ENCODE measurements at places on chromosomes 12 and 14. TPM values are rescaled to one million over a fixed set of nuclear protein-coding genes. Genes with fewer than 3 reads are reported as not detected.

Gene LMO3
- 1.8 TPM for total RNA-seq

Gene MYF5
- total RNA-seq = 2.3 TPM

Gene SLC7A8
- 7.5 TPM for total RNA-seq

DNA sequence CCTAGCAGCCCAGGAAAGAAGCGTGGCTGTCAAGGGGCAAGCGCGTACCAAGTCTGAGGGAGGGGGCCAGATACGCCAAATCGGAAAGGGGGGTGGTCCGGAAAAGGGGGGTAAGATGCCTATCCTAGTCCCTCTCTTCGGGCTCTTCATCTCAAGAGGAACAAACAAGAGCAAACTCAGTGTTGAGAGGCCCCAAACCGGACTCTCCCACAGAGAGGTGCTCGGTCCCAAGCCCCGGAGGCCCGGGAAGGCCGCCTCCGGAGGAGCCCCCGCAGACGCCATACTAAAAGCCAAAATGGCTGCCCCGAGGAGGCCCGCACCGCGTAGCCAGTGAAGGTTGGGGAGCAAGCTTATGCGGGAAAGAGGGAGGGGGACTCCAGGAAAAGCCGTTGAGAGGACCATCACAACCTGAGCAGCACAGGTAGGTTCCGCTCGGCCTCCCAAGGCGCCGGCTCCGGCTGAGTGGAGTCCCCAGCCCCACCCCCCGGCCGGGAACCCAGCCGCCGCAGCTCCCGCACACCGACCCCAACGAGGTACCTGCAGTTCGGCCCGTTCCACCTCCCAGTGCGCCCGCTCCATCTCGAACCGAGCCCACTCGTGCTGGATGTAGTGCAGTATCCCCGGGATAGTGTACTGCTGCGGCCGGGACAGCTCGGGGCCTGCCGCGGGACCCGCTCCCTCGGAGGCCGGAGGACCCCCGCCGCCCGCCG is at the start of gene AP4S1:
TSS of gene AP4S1 (plus strand) at position 283 of the 710 bp plus-strand sequence. CDS start 40,548 bp downstream, outside the sequence.
- no peaks in the 10 kb centered on the region for H3K36me3 ChIP-seq
- DNase-seq = peak; percentile 41
- peak within 1 kb of the TSS; percentile 98 for H3K4me3 ChIP-seq
- H3K4me1 ChIP-seq = peaks cover 29% of the 10 kb centered on the region

DNA sequence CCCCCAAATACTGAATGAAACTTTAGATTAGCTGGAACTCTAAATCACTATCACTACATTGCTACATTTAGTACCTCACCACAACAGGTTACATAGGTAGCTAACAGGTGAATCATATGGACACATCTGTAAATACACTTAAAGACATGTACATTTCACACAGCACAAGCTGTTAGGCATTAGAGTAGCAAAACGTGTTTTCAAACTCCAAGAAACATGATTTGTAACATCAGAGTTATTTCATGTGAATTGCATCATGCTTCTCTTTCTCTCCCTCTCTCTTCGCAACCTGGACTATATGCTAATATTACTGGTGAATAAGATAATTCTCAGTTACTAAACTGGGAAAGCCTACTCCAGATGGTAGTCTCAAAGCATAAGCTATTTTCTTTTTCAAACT is 4.3 kb downstream of the SEL1L start:
- H3K36me3 ChIP-seq = no peaks in the 10 kb centered on the region
- no peak for DNase-seq
- no peak overlapping the region for H3K27ac ChIP-seq
- H3K27me3 ChIP-seq = no peaks in the 10 kb centered on the region
- no peak overlapping the region for H3K4me3 ChIP-seq

- H3K27ac ChIP-seq = no peak overlapping the region
- no peaks in the 10 kb centered on the region for H3K27me3 ChIP-seq
- DNase-seq = no peak
- no peaks in the 10 kb centered on the region for H3K36me3 ChIP-seq
- H3K4me1 ChIP-seq = peaks cover 7% of the 10 kb centered on the region
Observed at GRCh38 chr12:66901138-66901932, 222.5 kb upstream of the GRIP1 start.

GRCh38 chr14:68449561-68450181 is 343.2 kb downstream of the ZFP36L1 start:
- H3K36me3 ChIP-seq = no peaks in the 10 kb centered on the region
- H3K4me1 ChIP-seq = peaks cover 8% of the 10 kb centered on the region
- DNase-seq = no peak
- no peak overlapping the region for H3K4me3 ChIP-seq

GRCh38 chr12:57524814-57525614 is 2.4 kb downstream of the MBD6 start:
- H3K27me3 ChIP-seq = no peaks in the 10 kb centered on the region
- peaks cover 61% of the 10 kb centered on the region for H3K36me3 ChIP-seq
- peak overlapping the region; percentile 96 for H3K4me3 ChIP-seq
- H3K27ac ChIP-seq = no peak overlapping the region
- no peak for DNase-seq

GRCh38 chr14:80545935-80546854 is 334.9 kb upstream of the DIO2 start:
- H3K4me1 ChIP-seq = no peaks in the 10 kb centered on the region
- no peak for DNase-seq

GRCh38 chr12:21529456-21529855 is 3.4 kb downstream of the SPX start:
- DNase-seq = no peak
- H3K36me3 ChIP-seq = no peaks in the 10 kb centered on the region
- no peak overlapping the region for H3K4me3 ChIP-seq
- peak overlapping the region; percentile 28 for H3K27ac ChIP-seq
- peaks cover 20% of the 10 kb centered on the region for H3K4me1 ChIP-seq

DNA sequence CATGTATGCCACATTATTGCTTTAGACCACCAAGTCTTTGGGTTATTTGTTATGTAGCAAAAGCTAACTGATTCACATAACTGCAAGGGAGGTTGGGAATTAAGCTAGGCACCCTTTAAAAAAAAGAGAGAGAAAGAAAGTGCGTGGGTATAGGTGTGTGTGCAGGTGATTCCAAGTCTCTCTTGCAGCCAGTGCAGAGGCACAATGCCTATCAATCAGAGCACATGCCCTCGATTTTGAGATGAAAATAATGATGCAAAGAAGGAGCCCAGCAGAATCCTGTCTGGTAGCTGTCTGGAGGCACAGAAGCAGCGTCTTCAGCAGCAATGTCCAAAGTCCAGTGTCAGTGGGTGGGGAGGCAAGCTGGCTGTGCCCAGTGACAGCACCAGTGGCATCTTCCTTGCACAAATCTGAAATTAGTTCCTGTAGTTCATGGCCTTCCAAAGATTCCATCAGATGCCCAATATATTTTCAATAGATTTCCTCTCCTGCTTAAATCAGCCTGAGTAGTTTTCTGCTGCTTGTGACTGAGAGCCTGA is 62.4 kb upstream of the TBPL2 start:
- no peaks in the 10 kb centered on the region for H3K27me3 ChIP-seq
- no peak overlapping the region for H3K4me3 ChIP-seq
- H3K4me1 ChIP-seq = no peaks in the 10 kb centered on the region
- H3K27ac ChIP-seq = no peak overlapping the region
- DNase-seq = no peak
- no peaks in the 10 kb centered on the region for H3K36me3 ChIP-seq

DNA sequence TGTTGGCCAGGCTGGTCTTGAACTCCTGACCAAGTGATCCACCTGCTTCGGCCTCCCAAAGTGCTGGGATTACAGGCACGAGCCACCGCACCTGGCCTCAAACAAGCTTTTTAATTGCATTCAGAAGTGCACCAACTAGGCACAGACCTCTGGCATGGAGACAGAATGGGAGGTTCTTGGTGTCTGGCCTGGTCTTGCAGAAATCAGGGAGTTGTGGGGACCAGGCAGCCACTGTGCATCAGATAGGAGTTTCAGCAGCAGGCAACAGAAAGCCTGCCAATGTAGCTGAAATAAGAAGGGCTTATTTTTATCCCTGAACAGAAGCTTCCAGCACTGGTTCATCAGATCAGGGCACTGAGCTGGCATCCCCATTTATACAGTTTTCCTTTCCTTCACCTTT is 22.2 kb upstream of the TCL1B start:
- no peak overlapping the region for H3K27ac ChIP-seq
- H3K4me1 ChIP-seq = no peaks in the 10 kb centered on the region
- no peak for DNase-seq
- no peak overlapping the region for H3K4me3 ChIP-seq
- no peaks in the 10 kb centered on the region for H3K36me3 ChIP-seq

All from psoas muscle (tissue), 8 donors.